ENCODE measurements at places on chromosomes 16 and 17.

GRCh38 chr16:12805066-12805465 is 1.4 kb upstream of the CPPED1 start:
- DNase-seq = no peak

GRCh38 chr17:9714801-9715200 is 69.5 kb downstream of the USP43 start:
- DNase-seq = no peak

DNA sequence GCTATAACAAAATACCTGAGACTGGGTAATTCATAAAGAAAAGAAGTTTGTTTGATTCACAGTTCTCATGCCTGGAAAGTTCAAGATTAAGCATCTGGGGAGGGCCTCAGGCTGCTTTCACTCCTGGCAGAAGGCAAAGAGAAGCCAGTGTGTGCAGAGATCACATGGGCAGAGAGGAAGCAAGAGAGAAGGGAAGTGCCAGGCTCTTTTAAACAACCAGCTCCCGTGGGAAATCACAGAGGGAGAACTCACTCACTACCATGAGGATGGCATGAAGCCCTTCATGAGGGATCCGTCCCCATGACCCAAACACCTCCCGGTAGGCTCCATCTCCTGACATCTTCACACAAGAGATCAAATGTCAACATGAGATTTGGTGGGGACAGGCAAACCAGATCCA is 501.6 kb downstream of the MAF start:
- no peak for DNase-seq

DNA sequence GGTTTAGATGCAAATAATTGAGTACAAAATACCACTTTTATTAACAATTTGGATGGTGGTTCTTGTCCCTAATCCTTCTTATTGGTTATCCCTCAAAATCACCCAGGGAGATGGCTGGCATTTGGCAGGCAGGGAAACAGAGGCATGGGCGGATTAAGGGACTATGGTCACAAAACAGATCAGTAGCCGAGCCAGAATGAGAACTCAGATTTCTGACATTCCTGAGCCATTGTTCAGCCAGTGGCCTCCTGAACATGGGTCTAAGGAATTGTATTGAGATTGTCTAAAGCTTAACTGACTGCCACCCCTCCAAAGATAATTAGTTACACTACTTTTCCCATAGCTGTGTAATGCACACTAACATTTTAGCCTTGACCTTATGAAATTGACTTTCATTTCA is 88.4 kb downstream of the CHD9NB start:
- no peak for DNase-seq

DNA sequence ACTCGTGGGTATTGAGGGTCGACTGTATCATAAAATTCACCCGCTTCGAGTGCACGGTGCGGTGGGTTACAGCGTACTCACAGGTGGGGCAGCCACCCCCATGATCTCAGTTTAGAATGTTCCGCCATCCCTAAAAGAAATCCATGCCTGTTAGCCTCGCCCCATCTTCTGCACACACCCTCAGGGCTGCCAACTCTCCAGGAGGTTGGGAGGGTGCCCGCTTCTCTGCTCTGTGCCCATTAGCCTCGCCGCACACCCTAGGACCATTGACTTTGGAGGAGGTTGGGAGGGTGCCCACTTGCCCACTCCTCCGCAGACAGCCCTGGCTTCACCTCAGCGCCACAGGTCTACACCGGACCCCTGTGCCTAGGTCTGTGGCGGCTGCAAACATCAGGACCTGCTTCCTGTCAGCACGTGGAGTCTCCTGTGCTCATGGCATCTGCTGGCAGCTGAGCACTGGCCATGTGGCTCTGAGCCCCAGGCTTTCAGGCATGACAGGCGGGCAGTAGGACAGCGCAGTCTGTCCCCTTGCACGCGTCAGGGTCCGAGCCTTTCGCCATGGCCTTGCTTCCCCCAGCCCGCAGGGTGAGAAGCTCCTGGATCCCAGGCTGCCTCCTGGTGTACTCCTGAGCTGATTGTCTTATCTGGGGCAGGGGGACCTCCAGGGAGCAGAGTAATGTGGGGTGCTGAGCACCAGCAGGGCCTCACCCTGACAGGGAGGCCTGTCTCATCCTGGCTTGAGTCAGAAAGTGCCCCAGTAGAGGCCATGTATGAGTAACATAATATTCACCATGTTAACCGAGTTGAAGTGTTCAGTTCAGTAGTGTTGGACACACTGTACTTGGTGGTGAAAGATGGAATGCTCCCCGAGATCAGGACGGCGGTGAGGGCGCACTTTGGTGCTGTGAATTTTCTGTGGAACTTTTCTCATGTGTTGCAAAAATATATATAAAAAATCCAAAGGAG is 21.9 kb downstream of the NME3 start:
- DNase-seq = no peak

GRCh38 chr16:77790009-77790372 is 1.6 kb downstream of the VAT1L start:
- no peak for DNase-seq

GRCh38 chr16:57186872-57187854 is 1.0 kb downstream of the RSPRY1 start:
- DNase-seq = no peak

DNA sequence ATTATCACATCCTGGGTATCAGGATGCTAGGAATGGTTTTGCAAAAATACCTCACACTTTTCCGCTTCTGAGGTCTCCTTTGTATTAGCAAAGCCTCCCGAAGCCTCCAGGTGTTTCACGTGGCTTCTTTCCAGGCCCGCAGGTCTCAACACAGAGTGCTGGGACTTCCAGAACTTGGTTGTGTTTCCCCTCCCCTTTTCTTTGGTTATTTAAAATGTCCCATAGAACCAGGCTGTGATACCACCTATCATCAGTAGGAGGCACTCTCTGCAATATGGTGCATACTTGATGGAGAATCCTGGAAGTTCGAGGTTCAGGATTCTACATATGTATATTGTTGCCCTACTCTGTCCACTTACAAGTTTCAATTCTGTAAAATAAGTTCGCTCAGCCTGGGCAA is 28.8 kb downstream of the ATP2C2 start:
- DNase-seq = no peak

DNA sequence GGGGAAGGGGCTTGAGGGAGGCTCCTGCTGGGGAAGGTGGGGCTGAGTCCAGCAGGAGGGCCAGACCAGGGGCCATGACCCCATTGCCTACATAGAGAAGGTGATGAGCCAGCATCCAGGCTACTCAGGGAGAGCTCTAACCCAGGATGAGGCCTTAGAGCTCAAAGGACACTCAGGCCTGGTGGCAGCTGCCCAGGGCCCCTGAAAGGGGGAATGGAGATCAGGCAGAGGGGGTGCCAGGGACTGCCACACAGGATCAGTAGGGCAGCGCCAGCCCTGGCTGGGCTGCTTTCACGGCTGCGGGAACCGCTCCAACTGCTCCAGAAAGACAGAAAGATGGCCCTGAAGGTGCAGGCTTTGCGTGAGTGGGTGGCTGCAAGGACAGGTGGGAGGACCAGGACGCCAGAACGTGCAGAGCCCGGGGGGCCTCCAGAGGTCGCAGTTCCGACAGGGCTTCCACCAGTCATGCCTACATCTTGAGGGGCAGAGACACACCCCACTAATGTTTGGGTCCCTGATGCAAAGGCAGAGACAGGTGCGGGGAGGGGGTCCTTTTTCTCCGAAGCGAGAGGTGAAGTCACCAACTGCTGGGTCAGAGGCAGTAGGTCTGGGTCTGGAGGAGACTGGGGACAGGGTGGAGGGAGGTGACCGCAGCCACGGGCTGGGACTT is 882 bp upstream of the ATP6V0C start:
- no peak for DNase-seq
